Hindlimb muscle (tissue), 1 donor: ENCODE measurements at places on chromosomes 3 and 15. TPM values are rescaled to one million over a fixed set of nuclear protein-coding genes. Genes with fewer than 3 reads are reported as not detected.

GABRB3 gene
- polyA plus RNA-seq, result 2.3 TPM

ISL2 gene
- not detected for polyA plus RNA-seq

PRSS50 gene
- polyA plus RNA-seq, result not detected

DNA sequence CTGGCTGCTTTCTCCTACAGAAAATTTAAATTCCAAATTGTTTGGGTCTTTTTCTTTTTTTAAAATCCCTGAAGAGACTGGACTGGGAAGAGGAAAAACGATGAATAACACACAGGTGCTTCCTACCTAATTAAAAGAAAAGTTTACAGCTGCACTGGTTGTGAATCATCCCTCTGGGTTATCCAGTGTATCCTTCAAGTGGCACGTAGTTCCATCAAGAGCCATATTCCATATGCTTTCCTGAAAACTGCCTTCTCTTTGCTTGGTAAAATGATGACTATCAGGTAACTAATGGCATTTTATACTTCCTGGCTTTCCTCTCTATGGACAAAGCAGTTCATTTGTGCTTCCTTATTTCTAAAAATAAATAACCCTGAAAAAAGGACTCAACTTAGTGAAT lies 123.2 kb downstream of the MAGI1 start:
- no peak for DNase-seq

DNA sequence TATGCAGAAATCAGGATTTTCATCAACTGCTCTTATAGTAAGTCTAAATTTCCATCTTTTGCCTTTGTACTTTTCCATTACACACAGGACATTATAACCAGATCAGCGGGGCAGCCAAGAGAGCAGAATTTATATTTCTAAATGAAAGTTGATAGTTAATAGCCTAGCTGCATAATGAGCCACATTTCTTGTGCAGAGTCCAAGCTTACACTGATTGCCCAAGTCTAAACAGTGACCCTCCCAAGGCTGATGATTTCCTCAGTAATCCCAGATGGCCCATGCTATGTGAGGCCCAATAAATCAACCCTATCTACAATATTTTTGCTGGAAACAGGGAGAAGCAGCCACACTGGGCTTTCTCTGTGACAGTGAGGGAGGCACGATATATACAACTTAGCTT lies 475.8 kb upstream of the KCNMB2 start:
- DNase-seq, result no peak

SPTBN5 gene
- 5.2 TPM for polyA plus RNA-seq

GOLGA6D gene
- 0.25 TPM for polyA plus RNA-seq

COL6A5 gene
- not detected for polyA plus RNA-seq

OR5K2 gene
- not detected for polyA plus RNA-seq

DNA sequence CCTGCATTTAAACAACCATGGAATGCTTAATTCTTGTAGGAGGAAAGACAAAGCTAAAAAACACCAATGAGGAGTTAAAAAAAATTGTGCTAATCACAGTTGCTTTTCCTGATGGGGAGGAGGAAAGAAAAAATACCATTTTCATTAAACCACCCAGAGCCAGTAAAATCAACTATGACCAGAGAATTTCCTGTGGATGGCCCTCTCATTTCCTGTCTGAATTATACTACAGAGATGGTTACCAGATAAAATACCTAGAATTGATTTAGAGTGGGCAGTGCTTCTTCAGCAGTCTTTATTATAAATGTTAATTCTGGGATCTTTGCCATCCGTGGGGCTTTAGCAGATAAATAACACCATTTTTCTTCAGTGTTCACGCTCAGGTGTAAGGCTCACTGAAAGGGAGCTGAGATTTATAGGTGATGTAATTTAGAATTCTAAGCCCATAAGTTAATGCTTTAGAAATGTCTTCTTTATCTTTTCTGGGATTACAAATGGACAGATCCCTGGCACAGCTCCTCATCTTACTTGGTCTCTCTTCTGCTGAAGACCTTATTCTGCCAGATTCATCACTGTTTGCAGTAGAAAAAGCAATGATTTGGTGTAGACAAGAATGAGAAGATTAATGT lies 37.9 kb downstream of the RETNLB start:
- DNase-seq, result no peak

- no peak for DNase-seq
Measured at GRCh38 chr3:158976966-158977365, 175.1 kb downstream of the MFSD1 start.

DNA sequence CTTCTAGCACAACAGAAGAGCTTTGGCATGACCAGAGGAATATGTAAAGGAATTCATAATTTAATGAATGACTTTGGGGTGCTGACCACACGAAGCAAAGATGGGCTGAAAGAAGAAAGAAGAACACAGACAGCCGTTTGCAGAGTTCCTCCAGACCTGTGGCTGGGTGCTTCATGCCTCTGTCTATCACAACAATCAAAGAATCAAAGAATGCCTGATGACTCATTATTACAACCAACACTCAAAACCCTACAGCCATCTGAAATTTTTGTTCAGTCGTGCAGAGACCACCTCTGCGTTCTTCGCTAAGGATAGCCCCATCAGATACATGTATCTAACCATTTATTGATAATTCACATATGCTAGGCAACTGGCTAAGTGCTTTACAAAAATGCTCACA lies 129.0 kb upstream of the PRICKLE2 start:
- no peak for DNase-seq

MTMR10 gene
- polyA plus RNA-seq, result 20.8 TPM
